ENCODE measurements at places on chromosomes 2 and 18.

GRCh38 chr18:23243178-23243577 is 107.9 kb downstream of the CABLES1 start:
- DNase-seq = no peak

- DNase-seq = no peak
Observed at GRCh38 chr2:42602876-42603219, 34.4 kb downstream of the MTA3 start.

- no peak for DNase-seq
Observed at GRCh38 chr18:10245031-10245845, 209.2 kb upstream of the APCDD1 start.

GRCh38 chr2:181859803-181860202 is 31.7 kb upstream of the ITPRID2 start:
- DNase-seq = no peak

- no peak for DNase-seq
Observed at GRCh38 chr2:80706951-80707350, 402.4 kb upstream of the LRRTM1 start.

DNA sequence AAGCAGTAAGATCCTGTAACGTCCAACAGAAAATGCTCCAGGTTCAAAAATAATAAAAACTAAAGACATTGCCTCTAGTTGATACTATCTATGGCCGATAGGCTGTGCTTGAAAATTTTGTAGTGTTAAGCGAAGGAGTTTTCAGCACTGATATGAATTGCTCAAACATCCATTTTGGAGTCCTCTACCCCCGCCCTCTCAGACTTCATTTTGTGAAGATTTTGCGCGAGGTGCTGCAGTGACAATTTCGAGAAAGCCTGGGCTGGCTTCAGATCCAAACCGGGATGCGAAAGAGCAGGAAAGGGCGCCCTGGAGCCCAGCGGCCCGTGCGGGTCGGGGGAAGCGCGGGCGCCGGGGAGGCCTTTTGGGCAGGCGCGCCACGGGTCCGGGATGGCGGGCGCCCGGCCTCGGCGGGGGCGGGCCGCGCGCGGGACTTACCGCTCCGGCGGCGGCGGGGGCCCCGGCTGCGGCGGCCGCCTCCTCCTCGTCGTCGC is 1.8 kb downstream of the SP3 start:
- no peak for DNase-seq

GRCh38 chr2:64586883-64587481 is 62.9 kb downstream of the AFTPH start:
- no peak for DNase-seq

GRCh38 chr2:202410092-202410491 is 34.0 kb downstream of the BMPR2 start:
- no peak for DNase-seq

- no peak for DNase-seq
Observed at GRCh38 chr2:176979981-176980710, 232.4 kb upstream of the HNRNPA3 start.

- no peak for DNase-seq
Observed at GRCh38 chr2:187544371-187545080, 9.7 kb downstream of the TFPI start.

DNA sequence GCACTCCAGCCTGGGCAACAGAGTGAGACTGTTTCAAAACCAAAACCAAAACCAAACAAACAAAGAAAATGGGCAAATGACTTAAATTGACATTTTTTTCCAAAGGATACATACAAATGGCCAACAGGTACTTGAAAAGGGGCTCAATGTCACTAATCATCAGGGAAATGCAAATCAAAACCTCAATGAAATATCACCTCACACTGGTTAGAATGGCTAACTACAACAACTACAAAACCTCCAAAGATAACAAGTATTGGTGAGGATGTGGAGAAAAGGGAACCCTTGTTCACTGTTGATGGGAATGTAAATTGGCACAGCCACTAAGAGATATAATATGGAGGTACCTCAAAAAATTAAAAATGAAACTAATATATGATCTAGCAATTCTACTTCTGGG is 213.2 kb upstream of the HS6ST1 start:
- no peak for DNase-seq

DNA sequence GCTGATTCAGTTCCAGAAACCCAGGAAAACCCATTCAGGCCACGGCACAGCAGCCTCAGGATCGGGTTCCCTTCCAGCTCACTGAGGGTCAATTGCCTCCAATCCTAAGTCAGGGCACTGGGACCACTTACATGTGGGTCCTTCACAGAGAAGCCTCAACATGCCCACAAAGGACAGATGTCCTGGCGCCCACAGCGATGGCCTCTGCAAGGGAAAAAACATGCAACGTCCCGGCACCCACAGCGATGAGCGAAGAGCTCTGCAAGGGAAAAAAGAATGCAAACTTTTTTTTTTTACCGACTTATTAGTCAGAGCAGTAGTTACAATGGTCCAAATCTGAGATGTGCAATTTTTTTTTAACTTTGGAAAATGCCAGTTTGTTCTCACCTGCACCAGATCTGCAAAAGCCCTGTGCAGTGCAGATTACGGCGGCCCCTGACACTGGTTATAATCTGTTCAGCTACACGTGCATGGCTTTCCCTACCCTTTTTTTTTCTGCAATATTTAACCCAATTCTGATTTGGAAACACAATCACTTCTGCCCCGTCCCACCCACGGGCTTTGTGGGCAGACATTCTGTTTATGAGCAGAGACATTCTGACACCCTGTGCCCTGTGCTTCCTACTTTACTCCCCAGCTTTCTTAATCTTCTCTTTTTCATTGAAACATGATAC is 159.3 kb upstream of the SALL3 start:
- DNase-seq = no peak

DNA sequence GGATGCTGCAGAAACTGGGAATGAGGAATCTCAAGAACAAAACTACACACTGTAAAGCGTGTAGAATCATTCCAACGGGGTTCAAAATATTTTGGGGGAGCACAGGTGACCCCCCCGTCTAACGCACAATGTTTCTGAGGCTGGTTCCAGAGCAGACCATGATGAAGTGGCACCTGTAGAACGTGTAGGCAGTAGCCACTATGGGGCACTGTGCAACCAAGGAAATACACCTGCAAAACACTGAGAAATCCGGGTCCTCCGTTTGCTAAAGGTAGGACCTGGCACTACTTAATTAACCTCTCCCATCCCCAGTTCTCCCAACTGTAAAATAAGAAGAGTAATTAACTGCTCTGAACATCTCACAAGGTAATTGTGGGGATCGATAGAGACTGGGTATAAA is 22.6 kb downstream of the ST6GAL2 start:
- no peak for DNase-seq

DNA sequence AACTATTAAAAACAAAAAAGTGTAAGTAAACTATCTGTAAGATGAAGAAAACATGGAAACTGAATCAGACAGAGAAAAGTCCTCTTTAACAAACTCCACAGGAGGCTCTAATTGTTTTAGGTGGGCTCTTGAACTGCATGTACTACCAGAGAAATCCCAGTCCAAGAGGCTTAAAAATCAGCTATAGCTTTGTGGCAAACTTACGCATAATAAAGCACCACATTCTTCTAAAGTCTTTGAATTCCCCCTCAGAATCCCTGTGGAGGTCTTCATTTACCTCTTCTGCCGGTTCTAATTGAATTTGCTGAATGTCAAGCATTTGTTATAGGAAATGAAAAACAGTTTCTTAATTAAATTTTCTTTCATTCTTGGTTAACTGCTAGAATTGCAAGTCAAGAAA is 40.8 kb downstream of the CHN1 start:
- DNase-seq = no peak
